ENCODE measurements at places on chromosomes 5 and 9.

DNA sequence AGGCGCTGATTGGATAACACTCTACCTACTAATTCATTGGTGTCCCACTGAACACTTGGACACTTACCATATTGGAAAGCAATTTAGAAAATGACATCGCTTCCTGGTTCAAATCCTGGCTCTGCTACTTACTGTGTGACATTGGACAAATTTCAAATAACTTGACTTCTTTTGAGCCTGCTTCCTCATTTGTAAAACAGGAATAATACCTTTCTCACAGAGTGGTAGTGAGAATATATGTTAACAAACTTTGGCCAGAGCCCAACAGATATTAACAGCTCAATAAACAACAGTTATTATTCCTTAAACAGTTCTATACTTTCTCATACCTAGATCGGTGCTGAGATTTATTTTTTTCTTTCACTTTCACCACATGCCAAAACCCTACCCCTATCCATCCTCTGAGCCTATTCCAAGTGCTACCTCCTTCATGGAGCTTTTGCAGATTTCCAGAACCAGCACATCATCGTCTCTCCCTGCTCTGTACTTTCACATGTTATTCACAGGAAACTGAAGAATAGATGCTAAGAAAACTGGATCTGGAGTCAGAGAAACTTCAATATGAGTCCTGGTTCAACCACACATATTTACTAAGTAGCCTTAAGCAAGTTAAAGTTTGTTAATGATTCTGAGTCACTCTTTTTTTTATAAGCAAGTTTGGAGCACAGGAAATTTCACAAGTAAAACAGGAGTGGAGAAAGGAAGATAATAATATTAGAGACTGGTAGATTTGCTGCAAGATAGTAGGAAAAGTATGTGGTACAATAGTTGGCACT, 92.3 kb downstream of the STRBP start:
- no peak for DNase-seq

DNA sequence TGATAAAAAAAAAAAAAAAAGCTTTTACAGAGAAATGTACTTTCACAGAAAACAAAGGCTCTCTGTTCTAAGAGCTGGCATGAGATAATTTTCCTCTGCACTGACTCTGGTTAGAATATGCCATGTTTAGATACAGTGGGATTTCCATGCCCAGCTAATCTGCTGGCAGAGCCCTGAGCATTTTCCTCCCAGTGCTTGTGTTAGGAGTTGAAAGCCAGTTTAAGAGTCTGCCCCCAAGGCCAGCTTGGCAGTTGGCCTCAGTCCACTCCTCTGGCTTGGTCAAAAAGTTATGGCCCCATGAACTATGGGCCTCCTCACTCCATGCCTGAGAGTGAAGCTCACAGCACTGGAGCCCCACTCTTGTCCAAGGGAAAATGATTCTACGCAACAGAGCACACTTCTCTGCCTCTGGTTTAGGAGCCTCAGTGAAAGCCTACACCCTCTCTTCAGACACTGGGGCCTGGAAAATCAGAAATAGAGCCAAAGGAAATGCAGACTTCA, 21.9 kb downstream of the MOCS2 start:
- DNase-seq: no peak

DNA sequence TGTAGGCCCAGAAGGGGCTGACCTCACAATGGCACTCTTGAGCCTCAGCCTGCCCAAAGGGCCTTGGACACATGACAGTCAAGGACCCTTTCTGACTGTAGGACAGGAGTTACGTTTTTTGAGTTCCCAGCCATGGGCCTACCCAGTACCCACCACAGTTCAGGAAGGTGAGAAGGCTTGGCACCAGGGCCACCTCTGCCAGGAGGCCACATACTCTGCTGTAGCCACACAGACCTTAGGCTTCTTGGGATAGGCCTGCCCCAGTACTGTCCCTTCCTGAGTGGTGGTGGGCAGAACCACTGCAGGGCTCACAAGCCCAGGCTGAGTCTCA, 12.8 kb downstream of the PDLIM4 start:
- DNase-seq: no peak

- no peak for DNase-seq
Measured at GRCh38 chr5:40240671-40241070, 439.0 kb upstream of the PTGER4 start.

DNA sequence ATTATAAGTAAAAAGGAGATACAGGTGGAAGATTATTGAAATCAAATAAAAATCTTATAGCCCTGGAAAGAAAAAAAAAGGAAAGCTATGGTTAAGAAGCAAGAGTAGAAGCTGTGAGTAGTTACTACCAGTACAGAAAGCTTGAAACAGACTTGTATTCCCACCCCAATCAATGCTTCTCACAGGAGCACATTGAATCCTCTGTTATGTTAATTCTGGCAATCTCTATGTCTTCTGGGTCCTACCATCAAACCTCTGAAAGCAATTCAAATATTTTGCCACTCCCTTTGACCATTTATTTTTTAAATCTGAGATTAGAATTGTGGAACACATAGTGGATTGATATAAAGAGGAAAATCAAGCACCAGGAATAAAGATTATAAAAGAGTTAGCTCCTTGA, 186.5 kb downstream of the MEF2C start:
- DNase-seq: no peak

All from activated naive CD8-positive, alpha-beta T cell treated with anti-CD3 and anti-CD28 coated beads, Interleukin-2, amount 50 U/mL, for 24 hours (primary cell).